Activated CD8-positive, alpha-beta memory T cell treated with anti-CD3 and anti-CD28 coated beads for 1 hour (primary cell): ENCODE measurements at places on chromosomes 4 and X.

DNA sequence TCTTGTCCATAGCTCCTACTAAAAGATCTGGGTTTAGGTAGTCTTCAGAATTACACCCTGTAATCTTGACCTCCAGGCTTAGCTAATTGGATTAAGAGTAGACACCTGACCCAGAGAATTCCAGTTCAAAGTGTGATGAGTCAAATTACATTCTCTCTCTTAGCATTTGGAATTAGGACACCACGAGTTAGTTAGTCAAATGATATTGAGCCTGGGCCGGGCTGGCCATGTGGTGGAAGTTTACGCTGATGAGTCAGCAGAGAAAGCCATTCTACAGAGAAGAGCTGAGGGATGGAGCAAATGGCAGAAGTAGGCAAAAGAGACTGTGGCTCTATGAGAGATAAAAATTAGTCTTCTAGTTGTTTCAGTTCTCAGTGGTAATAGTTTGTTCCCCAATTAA, 31.1 kb downstream of the CEP44 start:
- DNase-seq: no peak

GRCh38 chr4:148263802-148264201, 178.4 kb downstream of the NR3C2 start:
- no peak for DNase-seq

DNA sequence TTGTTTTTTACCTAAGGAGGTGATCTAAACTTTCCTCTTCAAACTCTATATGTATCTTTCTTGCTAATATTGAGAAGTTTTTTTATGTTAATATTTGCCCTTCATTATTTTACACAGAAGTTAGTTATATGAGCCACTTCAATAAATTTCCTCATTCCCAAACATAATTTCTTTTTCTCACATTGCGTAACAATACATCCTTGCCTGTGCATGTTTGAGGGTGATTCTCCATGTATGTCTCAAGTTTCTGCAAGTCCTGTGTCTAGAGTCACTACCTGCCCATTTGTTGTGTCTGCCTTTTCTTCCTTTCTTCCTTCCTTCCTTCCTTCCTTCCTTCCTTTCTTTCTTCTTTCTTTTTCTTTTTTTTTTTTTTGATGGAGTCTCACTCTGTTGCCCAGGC, 2057.9 kb downstream of the PCDH7 start:
- no peak for DNase-seq

DNA sequence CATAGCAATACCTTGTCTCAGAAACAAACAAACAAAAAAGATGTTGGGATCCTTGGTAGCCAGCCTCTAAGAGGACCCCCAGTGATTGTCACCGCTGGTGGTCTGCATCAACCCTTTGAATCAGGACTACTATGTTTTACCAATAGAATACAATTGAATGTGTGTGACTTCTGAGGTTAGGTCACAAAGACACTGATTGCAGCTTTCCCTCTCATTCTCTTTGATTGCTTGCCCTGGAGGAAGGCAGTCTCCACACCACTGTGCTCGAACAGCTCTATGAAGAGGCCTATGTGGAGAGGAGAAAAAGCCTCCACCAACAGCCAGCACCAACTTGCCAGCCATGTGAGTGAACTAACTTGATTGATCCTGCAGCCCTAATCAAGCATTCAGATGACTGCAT, 2.8 kb upstream of the SMIM14 start:
- no peak for DNase-seq

- no peak for DNase-seq
These were observed 20.4 kb downstream of the ADGRL3 start for GRCh38 chr4:61220556-61220955.

DNA sequence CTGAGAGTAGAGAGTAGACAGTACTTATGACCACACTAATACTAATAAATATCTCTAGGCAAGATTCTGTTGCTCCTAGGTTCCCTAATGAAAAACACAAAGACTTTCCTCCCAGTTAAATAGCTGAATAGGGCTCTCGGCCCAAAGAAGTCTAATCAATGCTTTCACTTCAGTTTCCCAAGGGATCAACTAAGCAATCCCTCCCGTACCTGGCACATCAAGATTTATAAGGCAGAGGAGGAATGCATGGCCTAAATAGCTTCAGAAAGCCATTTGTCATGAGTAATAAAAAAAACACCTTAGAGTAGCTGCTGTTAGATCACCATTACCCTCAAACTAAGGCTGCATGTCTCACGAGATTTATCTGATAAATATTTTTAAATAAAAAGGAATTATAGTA, 56.8 kb upstream of the EXOC1L start:
- DNase-seq: no peak

DNA sequence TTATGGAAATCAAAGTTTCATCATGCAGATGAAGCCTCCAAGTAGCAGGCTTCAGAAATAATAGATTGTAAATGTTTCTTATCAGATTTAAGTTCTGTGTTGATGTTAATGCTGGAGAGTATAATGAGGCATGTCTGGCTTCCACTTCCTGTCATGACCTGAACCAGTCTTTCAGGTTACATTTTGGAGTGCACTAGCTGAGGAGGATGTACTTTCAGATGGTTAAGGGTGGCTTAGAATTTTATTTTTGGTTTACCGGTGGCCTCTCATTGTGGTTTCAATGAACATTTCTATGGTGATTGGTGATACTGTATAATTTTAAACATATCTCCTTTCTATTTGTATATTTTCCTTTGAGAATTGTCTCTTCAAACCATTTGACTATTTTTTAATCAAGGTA, 890.4 kb downstream of the SH3BGRL start:
- DNase-seq: no peak

DNA sequence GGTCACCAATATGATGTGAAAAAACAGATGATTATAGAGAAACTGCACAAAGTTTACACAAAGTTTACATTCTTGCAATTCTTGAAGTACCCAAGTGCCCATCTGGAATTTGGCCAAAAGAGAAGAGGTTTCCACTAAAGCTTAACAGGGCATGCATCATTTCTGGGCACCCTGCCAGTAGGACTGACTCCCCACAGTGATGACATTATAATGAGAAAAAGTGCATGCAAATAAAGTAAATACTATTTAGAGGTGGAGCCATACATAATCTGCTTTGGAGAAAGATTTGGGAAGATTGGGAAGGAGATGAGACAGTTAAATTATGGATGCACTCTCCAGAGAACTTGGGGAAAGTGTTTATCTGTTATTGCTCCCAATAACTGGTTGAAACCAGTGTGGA, 93.7 kb upstream of the TRPC3 start:
- DNase-seq: no peak

DNA sequence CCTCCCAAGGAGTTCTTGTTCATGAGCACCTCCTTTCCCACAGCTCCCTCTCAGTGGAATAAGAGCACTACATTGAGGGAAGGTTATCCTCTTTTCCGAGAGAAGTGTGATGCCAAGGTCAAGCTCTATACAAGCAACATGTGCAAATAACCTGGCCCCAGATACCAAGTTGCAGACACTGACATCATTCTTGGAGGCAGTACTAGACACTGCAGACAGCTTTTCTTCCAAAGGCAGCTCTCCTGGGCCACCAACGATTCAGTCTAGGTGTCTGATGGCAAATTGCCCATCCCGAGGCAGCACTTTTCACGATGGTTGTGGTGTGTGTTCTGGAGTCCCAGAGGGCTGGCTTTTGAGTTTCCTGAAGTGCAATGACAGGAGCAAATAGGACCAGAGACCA, 384.9 kb downstream of the TLL1 start:
- no peak for DNase-seq

GRCh38 chr4:37661772-37662171, 24.4 kb downstream of the RELL1 start:
- DNase-seq: no peak

DNA sequence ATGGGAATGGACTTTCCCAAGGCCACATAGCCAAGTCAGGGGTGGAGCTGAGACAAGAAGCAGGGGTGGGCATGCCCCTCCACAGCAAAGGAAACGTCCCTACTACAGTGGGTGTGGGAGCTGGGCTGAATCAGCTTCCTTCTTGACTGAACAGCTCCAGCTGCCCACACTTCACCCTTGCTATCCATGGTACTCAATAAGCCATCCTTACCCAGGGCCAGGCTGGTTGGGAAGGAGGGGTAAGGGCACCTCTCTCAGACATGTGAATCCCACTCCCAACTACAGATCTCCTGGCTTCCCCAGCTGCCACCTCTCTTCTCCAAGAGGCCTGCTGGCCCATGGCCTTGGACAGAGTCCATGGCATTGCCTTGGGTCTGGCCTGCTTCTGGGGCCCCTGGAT, 21.0 kb downstream of the LAS1L start:
- no peak for DNase-seq

GRCh38 chr4:42568610-42569207, 88.2 kb downstream of the ATP8A1 start:
- DNase-seq: peak; percentile 35
